ENCODE measurements at places on chromosomes 5 and 9.

- peak; percentile 83 for DNase-seq
Observed at GRCh38 chr5:168712280-168712924, 133.2 kb upstream of the PANK3 start.

- DNase-seq = no peak
Observed at GRCh38 chr5:144504929-144505577, 334.4 kb downstream of the KCTD16 start.

DNA sequence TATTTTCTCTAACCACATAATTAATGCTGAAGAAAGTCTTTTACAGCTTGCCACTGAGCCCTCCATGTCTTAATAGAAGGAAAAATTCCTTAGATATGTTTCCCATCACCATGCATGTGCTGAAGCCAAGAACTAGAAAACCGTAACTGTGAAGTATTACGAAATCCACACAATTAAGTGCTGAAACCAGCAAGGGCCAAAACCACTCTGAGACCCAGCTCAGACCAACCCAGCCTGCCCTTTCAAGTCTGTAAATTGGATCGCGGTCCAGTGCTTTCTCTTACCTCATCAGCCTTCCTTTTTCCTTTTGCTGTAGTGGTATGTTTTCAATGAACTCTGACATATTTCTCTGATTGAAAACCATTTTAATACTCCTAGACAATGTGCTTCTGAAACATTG is 26.3 kb downstream of the SEMA5A start:
- DNase-seq = no peak

- no peak for DNase-seq
Observed at GRCh38 chr5:15248731-15249130, 251.2 kb upstream of the FBXL7 start.

DNA sequence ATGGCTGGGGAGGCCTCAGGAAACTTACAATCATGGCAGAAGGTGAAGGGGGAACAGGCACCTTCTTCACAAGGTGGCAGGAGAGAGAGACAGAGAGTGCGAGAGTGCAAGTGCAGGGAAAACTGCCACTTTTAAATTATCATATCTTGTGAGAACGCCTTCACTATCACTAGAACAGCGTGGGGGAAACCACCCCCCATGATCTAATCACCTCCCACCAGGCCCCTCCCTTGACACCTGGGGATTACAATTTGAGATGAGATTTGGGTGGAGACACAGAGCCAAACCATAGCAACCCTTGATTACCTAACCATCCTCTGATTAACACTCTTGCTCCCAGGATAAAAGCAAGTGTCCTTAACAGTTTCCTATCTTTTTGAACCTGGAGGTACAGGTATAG is 21.1 kb downstream of the ADAMTS19 start:
- DNase-seq = no peak

DNA sequence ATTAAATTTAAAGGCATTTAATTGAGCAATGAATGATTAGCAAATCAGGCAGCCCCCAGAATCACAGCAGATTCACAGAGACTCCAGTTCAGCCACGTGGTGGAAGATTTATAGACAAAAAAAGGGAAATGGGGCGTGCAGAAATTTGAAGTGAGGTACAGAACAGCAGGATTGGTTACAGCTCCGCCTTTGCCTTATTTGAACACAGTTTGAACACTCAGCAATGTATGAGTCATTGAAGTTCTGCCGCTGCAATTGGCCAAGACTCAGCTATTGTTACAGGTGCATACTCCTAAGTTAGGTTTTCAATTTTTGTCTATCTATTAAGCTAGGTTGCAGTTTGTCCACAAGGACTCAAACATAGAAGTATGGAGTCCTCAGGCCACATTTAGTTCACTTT is 157.7 kb upstream of the SLC12A2 start:
- no peak for DNase-seq

DNA sequence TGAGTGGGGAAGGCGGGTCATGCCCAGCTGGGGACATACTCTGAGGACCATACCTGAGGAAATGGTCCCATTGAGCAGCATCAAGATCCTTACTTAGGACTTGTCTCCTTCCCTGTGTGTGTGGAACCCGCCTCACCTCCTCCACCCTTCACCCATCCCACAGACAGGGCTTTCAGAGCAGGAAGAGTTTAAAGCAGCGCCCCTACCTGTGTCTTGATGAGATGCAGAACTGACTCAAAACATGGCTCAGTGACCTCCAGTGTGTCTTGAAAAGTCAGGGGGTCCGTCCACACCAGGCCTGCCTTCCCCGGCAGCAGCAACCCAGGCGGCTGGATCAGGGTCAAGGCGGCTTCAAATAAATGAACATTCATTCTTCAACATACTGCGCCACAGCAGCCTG is 38.4 kb downstream of the PLAC8L1 start:
- no peak for DNase-seq

GRCh38 chr5:78974601-78975000 is 10.5 kb downstream of the ARSB start:
- no peak for DNase-seq

DNA sequence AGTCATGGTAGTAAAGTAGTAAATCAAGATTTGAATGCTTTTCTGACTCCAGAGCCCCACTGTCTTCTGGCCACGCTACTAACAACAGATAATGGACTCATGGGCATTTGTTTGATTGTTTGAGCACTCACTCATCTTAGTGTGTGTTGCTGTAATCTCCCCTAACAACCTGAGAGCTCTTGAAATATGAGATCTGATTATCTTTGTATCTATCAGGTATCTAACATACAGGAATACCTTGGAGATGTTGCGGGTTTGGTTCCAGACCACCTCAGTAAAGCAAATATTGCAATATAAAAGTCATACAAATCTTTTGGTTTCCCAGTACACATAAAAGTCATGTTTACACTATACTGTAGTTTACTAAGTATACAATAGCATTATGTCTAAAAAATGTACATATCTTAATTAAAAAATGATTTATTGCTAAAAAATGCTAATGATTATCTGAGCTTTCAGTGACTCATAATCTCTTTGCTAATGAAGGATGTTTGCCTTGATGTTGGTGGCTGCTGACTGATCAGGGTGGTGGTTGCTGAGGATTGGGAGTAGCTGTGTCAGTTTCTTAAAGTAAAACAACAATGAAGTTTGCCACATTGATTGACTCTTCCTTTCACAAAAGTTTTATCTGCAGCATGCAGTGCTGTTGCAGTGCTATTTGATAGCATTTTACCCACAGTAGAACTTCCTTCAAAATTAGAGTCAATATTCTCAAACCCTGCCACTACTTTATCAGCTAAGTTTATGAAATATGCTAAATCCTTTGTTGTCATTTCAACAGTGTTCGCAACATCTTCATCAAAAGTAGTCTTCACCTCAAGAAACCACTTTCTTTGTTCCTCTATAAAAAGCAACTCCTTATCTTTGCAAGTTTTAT is 92.2 kb downstream of the ZNF462 start:
- DNase-seq = no peak

DNA sequence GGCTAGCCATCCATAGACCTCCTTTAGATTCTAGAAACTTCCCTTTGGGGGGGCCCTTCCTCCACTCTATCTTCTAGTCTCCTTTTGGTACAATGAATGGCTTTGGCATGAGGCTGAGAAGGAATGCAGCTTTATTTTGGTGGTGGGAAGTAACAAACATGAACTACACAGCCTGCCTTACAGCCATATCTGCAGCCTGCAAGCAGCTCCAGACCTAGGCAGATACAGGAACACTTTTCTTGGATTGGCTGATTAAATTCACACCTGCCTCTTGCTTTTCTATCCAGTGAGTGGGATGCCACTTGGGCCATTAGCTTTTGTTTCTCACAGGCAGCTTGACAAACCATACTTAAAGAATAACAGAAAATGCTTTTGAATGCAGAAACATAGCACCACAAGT is 28.2 kb downstream of the NR6A1 start:
- DNase-seq = no peak

- DNase-seq = peak; percentile 38
Observed at GRCh38 chr9:73143711-73144328, 7.8 kb upstream of the ANXA1 start.

Data from A549 (cell line).